ENCODE measurements at places on chromosomes 3 and 15. TPM values are rescaled to one million over a fixed set of nuclear protein-coding genes. Genes with fewer than 3 reads are reported as not detected.
A peak's percentile ranks its signal among the peaks of the same experiment; 100 is the strongest.

- no peak for DNase-seq
These were observed 24.8 kb downstream of the FOXL2NB start for GRCh38 chr3:138971766-138972320.

GRCh38 chr3:76646921-76647562 lies 392.9 kb upstream of the ROBO2 start:
- DNase-seq = no peak

ONECUT1 gene
- 126 TPM for total RNA-seq

CCDC80 gene
- 25.1 TPM for total RNA-seq

SAMD7 gene
- total RNA-seq = not detected

DNA sequence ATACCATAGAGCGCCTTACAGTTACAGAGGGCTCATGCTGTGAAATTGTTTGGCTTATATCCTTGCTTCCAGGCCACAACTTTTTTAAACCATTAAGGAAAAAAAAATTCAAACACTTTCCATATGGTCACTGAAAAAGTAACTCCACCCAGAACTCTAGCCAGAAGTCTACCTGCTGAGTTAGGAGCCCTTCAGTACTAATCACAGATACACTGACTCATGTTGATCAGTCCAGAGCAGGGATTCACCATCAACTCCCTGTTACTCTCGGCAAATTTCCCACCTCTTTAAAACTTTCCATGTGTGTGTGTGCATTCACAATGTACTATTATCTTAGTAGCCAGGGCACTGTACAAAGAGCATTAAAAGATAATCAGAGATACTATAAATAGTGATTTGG lies 372.8 kb downstream of the MAGI1 start:
- DNase-seq = no peak

WDR93 gene
- total RNA-seq = 0.66 TPM

IQCF5 gene
- not detected for total RNA-seq

DNA sequence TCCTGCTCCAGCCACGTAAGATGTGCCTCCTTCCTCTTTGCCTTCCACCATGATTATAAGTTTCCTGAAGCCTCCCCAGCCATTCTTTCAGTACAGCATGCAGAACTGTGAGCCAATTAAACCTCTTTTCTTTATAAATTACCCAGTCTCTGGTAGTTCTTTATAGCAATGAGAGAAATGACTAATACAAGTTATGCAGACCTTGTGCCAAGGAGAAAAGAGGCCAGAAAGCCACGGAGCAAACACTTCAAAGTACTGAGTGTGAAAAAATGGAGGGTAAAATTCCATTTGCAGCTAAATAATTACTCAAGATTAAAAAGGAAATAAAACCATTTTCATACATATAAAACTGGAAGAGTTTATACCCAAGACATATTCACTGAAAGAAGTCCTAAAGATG lies 213.6 kb upstream of the LINGO1 start:
- no peak for DNase-seq

DNA sequence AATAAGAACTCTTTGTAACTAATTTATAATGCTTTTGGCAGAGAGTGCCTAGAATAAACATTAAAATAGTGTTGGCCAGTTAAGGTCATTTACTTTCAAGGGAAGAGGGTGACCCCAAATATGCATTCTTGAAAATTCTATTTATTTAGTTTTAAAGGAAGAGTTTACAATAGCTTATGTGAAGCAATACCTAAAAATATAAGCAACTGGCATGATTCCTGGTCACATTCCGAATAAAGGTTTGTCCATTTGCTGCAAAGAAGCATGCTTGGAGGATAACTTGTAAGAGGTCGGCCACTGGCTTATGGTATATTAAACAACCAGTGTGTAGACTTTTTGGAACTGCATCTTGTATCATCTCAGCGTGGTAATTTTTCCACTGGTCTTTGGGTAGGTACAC lies 10.2 kb downstream of the MITF start:
- DNase-seq = no peak

DCUN1D1 gene
- total RNA-seq = 10.9 TPM

LEKR1 gene
- 1.3 TPM for total RNA-seq

DNA sequence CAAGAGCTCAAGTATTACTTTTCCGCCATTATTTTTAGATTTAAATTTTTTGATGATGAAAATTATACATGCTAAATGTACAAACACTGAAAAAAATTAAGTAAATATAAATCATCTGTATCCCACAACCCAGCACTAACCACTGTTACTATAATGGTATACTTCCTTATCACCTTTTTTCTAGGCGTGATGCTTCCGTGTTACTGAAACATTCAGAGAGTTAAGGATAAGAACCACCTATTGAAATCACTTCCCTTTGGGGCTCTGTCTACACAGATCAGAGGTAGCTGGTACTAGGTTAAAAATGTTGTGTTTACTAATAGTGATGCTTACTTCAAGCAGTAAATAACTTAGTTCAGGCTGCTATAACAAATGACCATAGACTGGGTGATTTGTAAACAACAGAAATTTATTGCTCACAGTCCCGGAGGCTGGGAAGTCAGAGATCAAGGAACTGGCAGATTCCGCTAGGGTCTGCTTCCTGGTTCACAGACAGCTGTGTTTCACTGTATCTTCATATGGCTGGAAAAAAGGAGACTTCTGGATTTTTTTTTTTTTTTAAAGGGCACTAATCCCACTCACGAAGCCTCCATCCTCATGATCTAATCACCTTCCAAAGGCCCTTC lies 6.4 kb downstream of the SNX4 start:
- DNase-seq = no peak

GRCh38 chr15:84616235-84616634 lies 15.4 kb downstream of the ZSCAN2 start:
- DNase-seq = peak; percentile 17

- DNase-seq = peak; percentile 69
These were observed 2.9 kb downstream of the GATA2 start for GRCh38 chr3:128489927-128490649.
